ENCODE measurements at places on chromosomes 4 and X. TPM values are rescaled to one million over a fixed set of nuclear protein-coding genes. Genes with fewer than 3 reads are reported as not detected.

Gene MGARP
- 6.0 TPM for total RNA-seq

Gene ERAS
- total RNA-seq: not detected

Gene ZBTB33
- 18.2 TPM for total RNA-seq

Gene TMEM164
- total RNA-seq: 22.3 TPM

Gene DUSP9
- 1.4 TPM for total RNA-seq

Gene ADH7
- total RNA-seq: not detected

GRCh38 chr4:73763877-73764276 is 23.5 kb downstream of the CXCL8 start:
- no peak overlapping the region for H3K4me3 ChIP-seq
- no peaks in the 10 kb centered on the region for H3K27me3 ChIP-seq
- H3K27ac ChIP-seq: no peak overlapping the region
- H3K4me1 ChIP-seq: no peaks in the 10 kb centered on the region

- no peaks in the 10 kb centered on the region for H3K27me3 ChIP-seq
- no peaks in the 10 kb centered on the region for H3K4me1 ChIP-seq
- no peak overlapping the region for H3K27ac ChIP-seq
- no peak for DNase-seq
- H3K4me3 ChIP-seq: no peak overlapping the region
Observed at GRCh38 chrX:29926659-29927058, 288.7 kb upstream of the MAGEB2 start.

DNA sequence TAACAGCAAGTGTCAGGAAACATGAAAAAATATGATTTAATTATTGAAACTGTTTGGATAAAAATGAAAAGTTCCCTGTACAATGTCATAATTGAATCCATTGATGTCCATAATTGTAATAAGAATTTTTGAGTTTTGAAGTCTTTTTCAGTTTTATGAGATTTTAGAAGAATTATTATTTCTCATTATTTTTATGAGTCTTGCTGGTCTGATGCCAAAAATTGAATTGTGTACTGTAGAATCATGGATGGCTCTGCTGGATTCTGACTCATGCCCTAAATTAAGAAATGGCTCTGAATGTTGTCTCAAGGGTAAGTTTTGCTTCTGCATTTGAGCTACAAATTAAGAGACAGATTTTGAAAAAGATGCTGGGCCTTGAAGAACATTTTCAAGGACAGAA is 132.8 kb upstream of the MAP9 start:
- H3K27me3 ChIP-seq: no peaks in the 10 kb centered on the region
- H3K36me3 ChIP-seq: no peaks in the 10 kb centered on the region
- no peaks in the 10 kb centered on the region for H3K4me1 ChIP-seq
- H3K27ac ChIP-seq: no peak overlapping the region
- no peak overlapping the region for H3K4me3 ChIP-seq

GRCh38 chrX:17355976-17356375 is 19.0 kb upstream of the NHS start:
- H3K36me3 ChIP-seq: no peaks in the 10 kb centered on the region
- no peak for DNase-seq
- no peak overlapping the region for H3K27ac ChIP-seq
- no peaks in the 10 kb centered on the region for H3K27me3 ChIP-seq
- no peak overlapping the region for H3K4me3 ChIP-seq

- no peak overlapping the region for H3K4me3 ChIP-seq
- peak; percentile 41 for DNase-seq
- no peaks in the 10 kb centered on the region for H3K36me3 ChIP-seq
- no peaks in the 10 kb centered on the region for H3K27me3 ChIP-seq
- peaks cover 29% of the 10 kb centered on the region for H3K4me1 ChIP-seq
Observed at GRCh38 chr4:101141855-101142254, 205.5 kb downstream of the PPP3CA start.

DNA sequence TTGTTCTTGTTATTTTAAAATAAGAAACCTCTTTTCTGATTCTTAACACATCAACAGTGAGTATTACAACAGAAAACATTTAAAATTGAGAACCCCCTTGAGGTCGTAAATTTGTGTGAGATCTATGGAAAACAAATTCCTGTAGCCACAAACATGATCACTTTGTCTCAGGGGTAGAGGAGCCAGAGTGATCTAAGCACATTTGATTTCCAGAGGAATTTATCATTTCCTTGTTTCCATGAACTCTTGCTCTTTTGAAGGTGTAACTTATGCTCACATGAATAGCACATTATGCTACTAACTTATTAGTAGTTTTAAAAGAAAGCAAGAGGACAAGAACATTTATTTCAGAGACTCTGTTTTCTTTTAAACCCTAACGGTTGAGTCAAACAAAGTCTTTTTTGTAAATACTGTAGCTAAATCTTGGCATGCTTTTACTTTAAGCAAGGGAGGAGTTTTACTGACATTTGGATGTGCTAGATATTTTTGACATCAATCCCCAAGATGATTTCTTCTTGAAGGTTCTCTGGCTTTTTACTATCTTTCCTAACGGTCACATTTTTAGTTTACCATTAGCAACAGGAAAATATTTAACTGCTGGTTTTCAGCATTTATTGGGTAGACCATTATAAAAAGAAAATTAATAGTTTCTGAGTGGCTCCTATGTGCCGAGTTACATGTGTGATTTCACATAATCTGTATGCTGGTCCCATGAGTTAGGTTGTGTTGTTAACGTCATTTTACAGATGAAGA is 27.9 kb upstream of the ZCCHC12 start:
- DNase-seq: no peak
- H3K27me3 ChIP-seq: no peaks in the 10 kb centered on the region
- no peaks in the 10 kb centered on the region for H3K4me1 ChIP-seq
- no peak overlapping the region for H3K27ac ChIP-seq

DNA sequence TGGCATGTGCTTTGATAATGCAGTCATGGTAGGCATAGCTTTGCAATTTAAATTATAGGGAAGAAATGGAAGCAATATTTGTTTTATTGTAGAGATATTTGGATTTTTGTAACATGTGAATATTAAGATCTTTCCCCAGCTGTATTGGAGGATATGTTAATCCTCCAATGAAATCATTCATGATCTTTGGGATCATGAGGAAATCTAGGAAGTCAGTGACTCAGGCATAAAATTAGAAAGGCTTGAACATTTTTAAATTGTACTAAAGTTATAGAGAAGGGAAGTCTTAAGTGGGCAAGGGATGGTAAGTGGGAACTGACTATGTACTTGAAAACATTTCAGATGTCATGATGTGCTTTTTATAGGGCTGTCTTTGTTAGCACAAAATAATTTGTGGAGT is 46.8 kb downstream of the FIP1L1 start:
- no peak for DNase-seq
- peaks cover 13% of the 10 kb centered on the region for H3K36me3 ChIP-seq
- H3K4me3 ChIP-seq: no peak overlapping the region
- no peaks in the 10 kb centered on the region for H3K4me1 ChIP-seq
- H3K27ac ChIP-seq: no peak overlapping the region

DNA sequence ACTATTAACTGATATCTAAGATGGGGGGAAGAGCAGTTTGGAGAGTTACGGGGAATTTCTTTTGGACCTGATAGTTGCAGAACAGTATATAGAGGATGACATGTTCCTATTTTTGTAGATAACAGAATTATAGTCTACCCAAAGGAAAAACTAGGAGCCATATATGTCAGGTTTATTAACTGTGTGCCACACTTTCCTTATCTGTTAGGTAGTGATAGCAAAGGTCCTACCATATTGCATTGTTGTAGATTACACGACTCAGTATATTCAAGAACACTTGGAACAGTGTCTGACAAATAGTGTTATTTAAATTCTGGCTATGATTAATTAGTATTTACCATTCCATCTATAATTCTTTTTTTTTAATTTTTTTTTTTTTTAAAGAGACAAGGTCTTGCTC is 175.3 kb downstream of the NR3C2 start:
- no peak for DNase-seq
- H3K4me3 ChIP-seq: no peak overlapping the region
- H3K36me3 ChIP-seq: no peaks in the 10 kb centered on the region
- H3K27me3 ChIP-seq: no peaks in the 10 kb centered on the region
- H3K4me1 ChIP-seq: no peaks in the 10 kb centered on the region
- H3K27ac ChIP-seq: no peak overlapping the region

DNA sequence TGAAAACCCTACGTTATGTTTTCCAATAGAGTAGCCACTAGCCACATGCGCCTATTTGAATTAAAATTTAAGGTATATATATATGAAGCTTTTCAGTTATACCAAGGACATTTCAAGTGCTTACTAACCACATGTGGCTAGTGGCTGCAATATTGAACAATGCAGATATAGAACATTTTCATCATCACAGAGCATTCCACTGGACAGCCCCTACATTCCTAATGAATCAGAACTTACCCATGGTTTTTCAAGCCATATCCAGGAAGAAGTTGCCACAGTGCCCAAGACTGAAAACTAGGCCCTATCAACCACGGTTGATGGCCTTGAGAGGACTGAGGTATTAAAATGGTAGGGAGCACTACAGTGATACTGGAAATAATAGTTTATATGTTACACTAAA is 29.7 kb downstream of the NEK1 start:
- no peak for DNase-seq
- H3K27me3 ChIP-seq: no peaks in the 10 kb centered on the region
- no peak overlapping the region for H3K27ac ChIP-seq
- no peaks in the 10 kb centered on the region for H3K4me1 ChIP-seq

GRCh38 chr4:129532573-129532972 is 436.6 kb downstream of the C4orf33 start:
- no peak overlapping the region for H3K27ac ChIP-seq
- peak; percentile 7 for DNase-seq
- no peaks in the 10 kb centered on the region for H3K4me1 ChIP-seq
- H3K36me3 ChIP-seq: no peaks in the 10 kb centered on the region

GRCh38 chrX:67545036-67545821 is 1.4 kb downstream of the AR start:
- H3K36me3 ChIP-seq: no peaks in the 10 kb centered on the region
- H3K4me1 ChIP-seq: no peaks in the 10 kb centered on the region
- H3K27me3 ChIP-seq: peaks cover 28% of the 10 kb centered on the region
- H3K4me3 ChIP-seq: no peak overlapping the region
- H3K27ac ChIP-seq: no peak overlapping the region

- no peaks in the 10 kb centered on the region for H3K36me3 ChIP-seq
- no peaks in the 10 kb centered on the region for H3K4me1 ChIP-seq
- no peaks in the 10 kb centered on the region for H3K27me3 ChIP-seq
- no peak overlapping the region for H3K27ac ChIP-seq
- H3K4me3 ChIP-seq: no peak overlapping the region
- DNase-seq: no peak
Observed at GRCh38 chr4:40548256-40548655, 81.4 kb downstream of the RBM47 start.

GRCh38 chr4:6177587-6178197 is 22.7 kb downstream of the JAKMIP1 start:
- no peak overlapping the region for H3K4me3 ChIP-seq
- H3K36me3 ChIP-seq: no peaks in the 10 kb centered on the region
- peak; percentile 37 for DNase-seq
- no peak overlapping the region for H3K27ac ChIP-seq
- H3K27me3 ChIP-seq: no peaks in the 10 kb centered on the region
- H3K4me1 ChIP-seq: no peaks in the 10 kb centered on the region

DNA sequence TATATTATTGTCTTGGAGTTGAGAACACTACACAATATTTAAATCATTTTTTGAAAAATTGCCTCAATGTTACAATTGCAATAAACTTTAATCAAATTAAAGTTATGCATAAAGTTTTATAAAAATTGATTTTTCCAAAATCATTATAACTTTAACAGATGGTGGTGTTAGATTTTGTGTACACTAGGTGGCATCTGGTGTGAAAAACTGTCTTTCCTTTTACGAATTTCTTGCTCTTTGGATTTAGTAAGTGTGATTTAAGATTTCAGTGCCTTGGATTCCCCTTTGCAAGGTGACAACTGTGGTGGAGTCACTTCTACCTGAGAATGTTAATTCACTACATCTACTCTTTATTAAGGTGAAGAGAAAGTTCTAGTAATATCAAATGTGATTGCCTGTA is 91.6 kb downstream of the AREG start:
- no peak for DNase-seq
- H3K36me3 ChIP-seq: no peaks in the 10 kb centered on the region
- no peaks in the 10 kb centered on the region for H3K4me1 ChIP-seq
- no peak overlapping the region for H3K4me3 ChIP-seq
- no peak overlapping the region for H3K27ac ChIP-seq
- no peaks in the 10 kb centered on the region for H3K27me3 ChIP-seq

DNA sequence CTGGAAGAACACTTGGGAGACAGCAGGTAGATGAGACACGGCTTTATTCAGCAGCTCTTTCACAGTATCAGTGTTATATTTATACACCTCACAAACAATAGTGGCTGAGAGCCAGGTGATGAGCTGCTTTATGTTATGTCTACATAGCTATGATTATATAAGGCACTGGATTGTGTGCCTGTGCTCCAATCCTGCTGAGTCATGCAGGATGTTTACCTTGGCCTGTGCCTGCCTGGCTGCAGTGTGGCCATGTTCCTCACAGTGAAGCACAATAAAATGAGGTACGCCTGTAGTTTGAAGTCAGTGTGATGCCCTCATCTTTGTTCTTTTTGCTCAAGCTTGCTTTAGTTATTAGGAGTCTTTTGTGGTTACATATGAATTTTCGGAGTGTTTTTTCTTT is 31.3 kb downstream of the CXCL13 start:
- H3K27ac ChIP-seq: no peak overlapping the region
- no peak overlapping the region for H3K4me3 ChIP-seq
- DNase-seq: no peak
- H3K4me1 ChIP-seq: no peaks in the 10 kb centered on the region
- H3K27me3 ChIP-seq: no peaks in the 10 kb centered on the region

DNA sequence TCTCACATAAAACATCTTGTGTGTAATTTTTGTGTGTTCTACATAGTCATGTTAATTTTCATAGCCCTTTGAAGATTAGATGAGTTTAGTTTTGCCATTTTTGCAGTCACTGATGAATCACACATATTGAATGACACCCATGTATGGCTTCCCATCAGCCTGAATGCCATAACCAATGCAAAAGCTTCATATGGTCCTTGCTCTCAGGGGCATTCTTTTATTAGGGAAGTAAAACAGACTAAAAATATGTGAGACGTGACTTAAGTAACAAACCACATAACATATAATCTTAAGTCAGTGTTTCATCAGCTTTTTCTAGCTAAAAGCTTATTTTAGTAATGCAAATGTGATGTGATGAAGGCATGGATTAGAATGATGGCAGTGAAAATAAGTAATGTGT is 8.2 kb downstream of the SLC25A4 start:
- H3K4me3 ChIP-seq: no peak overlapping the region
- no peaks in the 10 kb centered on the region for H3K4me1 ChIP-seq
- no peak overlapping the region for H3K27ac ChIP-seq
- DNase-seq: no peak

GRCh38 chr4:173025131-173025530 is 143.5 kb upstream of the GALNT7 start:
- peaks cover 52% of the 10 kb centered on the region for H3K4me1 ChIP-seq
- no peak overlapping the region for H3K4me3 ChIP-seq
- peak; percentile 93 for DNase-seq
- H3K27ac ChIP-seq: no peak overlapping the region
- H3K27me3 ChIP-seq: no peaks in the 10 kb centered on the region

Measured in A673 (cell line).